ENCODE measurements at places on chromosomes 5 and 9. TPM values are rescaled to one million over a fixed set of nuclear protein-coding genes. Genes with fewer than 3 reads are reported as not detected.

GRCh38 chr9:22158271-22158670 lies 149.2 kb upstream of the CDKN2B start:
- H3K27ac ChIP-seq = no peak overlapping the region
- H3K4me1 ChIP-seq = peaks cover 5% of the 10 kb centered on the region
- no peaks in the 10 kb centered on the region for H3K27me3 ChIP-seq
- DNase-seq = no peak
- H3K36me3 ChIP-seq = no peaks in the 10 kb centered on the region

The SERF1B gene
- total RNA-seq = 38.5 TPM

DNA sequence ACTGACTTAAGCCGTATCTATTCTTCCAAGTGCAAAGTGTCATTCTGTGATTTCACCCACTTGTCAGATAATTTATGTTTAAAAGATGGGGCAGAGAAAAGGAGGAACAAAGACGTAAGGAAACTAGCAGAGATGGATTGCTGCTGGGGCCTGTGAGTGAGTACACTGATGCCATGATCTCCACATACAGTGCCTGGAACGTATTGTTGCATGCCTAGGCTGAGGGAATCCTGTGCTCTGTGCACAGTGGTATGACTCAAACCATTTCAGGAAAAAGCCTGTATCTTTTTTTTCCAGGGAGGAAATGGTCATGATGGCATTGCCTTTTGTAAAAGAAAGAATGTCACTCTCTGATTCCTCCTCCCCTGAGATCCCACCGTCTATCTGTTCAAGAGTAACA lies 359.5 kb upstream of the ADAMTS16 start:
- H3K27ac ChIP-seq = no peak overlapping the region
- no peak overlapping the region for H3K4me3 ChIP-seq
- no peaks in the 10 kb centered on the region for H3K27me3 ChIP-seq
- no peaks in the 10 kb centered on the region for H3K4me1 ChIP-seq

The GZMA gene
- total RNA-seq = not detected

DNA sequence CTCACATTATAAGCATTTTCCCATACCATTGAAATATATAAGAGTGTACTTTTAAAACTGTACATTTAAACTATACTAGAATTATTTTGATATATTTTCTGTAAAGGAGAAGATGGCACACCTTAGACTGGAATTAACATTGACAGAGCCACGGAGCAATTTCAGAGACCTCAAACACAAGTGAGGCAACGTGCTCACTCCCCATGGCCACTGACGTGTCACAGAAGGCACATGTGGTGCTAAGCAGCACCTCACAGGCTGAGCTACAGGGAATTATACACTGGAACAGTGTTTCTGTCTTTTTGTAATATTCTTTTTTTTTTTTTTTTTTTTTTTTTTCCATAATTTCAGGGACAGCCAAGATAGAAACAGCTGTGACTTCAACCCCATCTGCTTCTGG lies 66.5 kb downstream of the NUP214 start:
- DNase-seq = no peak
- no peak overlapping the region for H3K27ac ChIP-seq
- no peaks in the 10 kb centered on the region for H3K27me3 ChIP-seq
- H3K36me3 ChIP-seq = peaks cover 3% of the 10 kb centered on the region
- no peak overlapping the region for H3K4me3 ChIP-seq

GRCh38 chr9:382383-382782 lies 167.7 kb downstream of the DOCK8 start:
- no peak overlapping the region for H3K27ac ChIP-seq
- H3K27me3 ChIP-seq = no peaks in the 10 kb centered on the region
- H3K4me3 ChIP-seq = no peak overlapping the region
- no peaks in the 10 kb centered on the region for H3K36me3 ChIP-seq
- H3K4me1 ChIP-seq = peaks cover 7% of the 10 kb centered on the region
- no peak for DNase-seq

DNA sequence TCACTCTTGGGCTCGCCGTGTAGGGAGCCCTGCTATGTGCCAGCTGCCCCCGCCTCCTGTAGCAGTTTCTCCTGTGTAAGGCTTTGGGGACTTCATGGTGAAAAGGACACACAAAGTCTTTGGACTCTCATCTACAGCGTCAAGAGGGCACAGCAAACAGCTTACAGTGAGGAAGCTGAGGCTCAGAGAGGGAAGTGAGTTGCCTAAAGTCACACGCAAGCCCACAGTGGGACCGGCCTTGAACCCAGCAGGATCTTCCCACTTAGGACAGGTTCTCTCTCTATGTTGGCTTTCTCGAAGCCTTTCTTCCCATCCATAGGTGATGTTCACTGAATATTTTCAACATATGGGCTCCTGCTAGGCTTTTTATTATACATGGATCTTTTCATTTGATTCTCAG lies 9.8 kb upstream of the PRRX2 start:
- no peak overlapping the region for H3K4me3 ChIP-seq
- no peaks in the 10 kb centered on the region for H3K4me1 ChIP-seq
- DNase-seq = no peak
- no peak overlapping the region for H3K27ac ChIP-seq

DNA sequence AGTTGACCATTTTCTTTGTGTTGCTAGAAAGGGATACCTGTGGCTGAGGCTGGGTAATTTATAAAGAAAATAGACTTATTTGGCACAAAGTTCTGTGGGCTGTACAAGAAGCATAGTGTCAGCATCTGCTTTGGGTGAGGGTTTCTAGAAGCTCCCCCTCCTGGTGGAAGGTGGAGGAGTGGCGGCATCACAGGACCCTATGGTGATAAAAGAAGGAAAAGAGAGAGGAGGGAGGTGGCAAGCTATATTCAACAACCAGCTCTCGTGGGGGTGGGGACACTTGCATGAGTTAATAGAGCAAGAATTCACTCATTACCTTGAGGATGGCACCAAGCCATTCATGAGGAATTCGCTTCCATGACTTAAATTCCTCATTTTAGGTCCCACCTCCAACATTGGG lies 2041.4 kb upstream of the CDH9 start:
- peak; percentile 36 for DNase-seq
- H3K4me1 ChIP-seq = no peaks in the 10 kb centered on the region
- no peaks in the 10 kb centered on the region for H3K27me3 ChIP-seq

The INSL4 gene
- total RNA-seq = not detected

DNA sequence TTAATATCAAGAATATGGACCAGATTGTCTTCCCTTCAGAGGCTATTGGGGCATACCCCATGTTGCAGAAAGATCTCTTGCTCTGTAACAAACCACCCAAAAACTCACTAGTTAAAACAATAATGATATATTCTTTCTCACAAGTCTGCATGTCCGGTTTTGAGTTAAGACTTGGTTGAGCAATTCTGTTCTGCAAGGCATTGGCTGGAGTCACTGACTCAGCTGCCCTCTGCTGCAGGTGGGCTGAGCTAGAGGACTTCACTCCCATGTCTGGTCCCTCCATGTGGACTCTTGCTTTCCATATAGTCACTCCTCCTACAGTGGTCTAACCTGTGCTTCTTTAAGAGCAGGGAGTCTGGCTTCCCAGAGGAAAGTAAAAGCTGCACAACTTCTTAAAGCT lies 73.4 kb downstream of the ESM1 start:
- H3K36me3 ChIP-seq = no peaks in the 10 kb centered on the region
- no peaks in the 10 kb centered on the region for H3K27me3 ChIP-seq
- H3K4me1 ChIP-seq = no peaks in the 10 kb centered on the region
- H3K4me3 ChIP-seq = no peak overlapping the region
- no peak overlapping the region for H3K27ac ChIP-seq

The FOXI1 gene
- 0.14 TPM for total RNA-seq

- no peak overlapping the region for H3K27ac ChIP-seq
- DNase-seq = no peak
- H3K27me3 ChIP-seq = no peaks in the 10 kb centered on the region
- H3K4me1 ChIP-seq = no peaks in the 10 kb centered on the region
- H3K36me3 ChIP-seq = peaks cover 2% of the 10 kb centered on the region
Measured at GRCh38 chr5:126818736-126819135, 41.8 kb downstream of the LMNB1 start.

DNA sequence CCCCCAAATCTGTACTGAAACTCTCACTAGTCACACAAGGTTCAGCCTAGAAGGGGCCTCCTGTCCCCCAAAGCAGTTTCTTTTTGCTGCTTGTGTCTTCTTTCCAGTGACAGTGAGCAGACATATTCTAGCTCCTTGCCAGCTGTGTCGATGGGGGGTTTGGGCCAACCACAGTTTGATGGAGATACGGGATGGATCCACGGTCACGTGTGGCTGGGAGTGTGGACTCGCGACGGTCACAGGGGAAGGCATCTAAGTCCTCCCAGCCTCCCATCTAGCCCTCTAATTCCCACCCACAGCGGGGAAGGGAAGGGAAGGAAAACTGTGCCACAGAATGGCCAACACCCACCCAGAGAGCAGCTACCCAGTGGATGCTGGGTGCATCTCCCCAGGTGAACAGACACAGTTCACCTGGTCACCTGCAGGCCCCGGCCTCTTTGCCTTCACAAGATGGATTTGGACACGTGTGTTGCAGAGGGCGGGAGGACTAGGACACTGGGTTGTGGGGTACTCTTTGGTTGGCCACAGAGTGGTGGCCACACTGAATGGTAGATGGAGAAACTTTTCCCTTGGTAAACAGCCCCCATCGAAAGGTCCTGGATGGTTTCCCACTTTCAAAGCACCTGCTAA lies 54.4 kb downstream of the CRB2 start:
- H3K4me3 ChIP-seq = no peak overlapping the region
- H3K27ac ChIP-seq = no peak overlapping the region
- DNase-seq = no peak
- no peaks in the 10 kb centered on the region for H3K27me3 ChIP-seq
- H3K36me3 ChIP-seq = no peaks in the 10 kb centered on the region

DNA sequence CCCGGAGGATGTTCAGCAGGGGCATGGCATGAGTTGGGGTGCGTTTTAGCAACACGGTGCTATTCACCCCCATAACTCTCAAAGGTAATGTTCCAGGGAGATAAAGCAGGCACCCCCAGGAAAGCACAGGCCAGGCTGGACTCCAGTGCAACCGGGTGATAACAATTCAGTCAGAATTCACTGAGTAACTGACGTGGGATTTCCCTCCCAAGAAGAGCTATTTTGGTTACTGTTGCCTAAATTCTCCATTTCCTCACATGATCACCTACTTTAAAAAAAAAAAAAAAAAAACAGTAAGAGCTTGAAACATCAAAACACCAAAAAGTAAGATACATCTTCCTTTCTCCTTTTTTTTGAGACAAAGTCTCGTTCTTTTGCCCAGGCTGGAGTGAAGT lies 137.6 kb upstream of the WWC1 start:
- no peak for DNase-seq
- H3K27me3 ChIP-seq = peaks cover 4% of the 10 kb centered on the region
- H3K4me1 ChIP-seq = no peaks in the 10 kb centered on the region
- H3K36me3 ChIP-seq = no peaks in the 10 kb centered on the region

GRCh38 chr5:73525606-73526203 lies 27.5 kb downstream of the BTF3 start:
- no peaks in the 10 kb centered on the region for H3K4me1 ChIP-seq
- H3K36me3 ChIP-seq = no peaks in the 10 kb centered on the region
- no peak for DNase-seq
- H3K4me3 ChIP-seq = no peak overlapping the region
- H3K27me3 ChIP-seq = no peaks in the 10 kb centered on the region
- H3K27ac ChIP-seq = no peak overlapping the region

DNA sequence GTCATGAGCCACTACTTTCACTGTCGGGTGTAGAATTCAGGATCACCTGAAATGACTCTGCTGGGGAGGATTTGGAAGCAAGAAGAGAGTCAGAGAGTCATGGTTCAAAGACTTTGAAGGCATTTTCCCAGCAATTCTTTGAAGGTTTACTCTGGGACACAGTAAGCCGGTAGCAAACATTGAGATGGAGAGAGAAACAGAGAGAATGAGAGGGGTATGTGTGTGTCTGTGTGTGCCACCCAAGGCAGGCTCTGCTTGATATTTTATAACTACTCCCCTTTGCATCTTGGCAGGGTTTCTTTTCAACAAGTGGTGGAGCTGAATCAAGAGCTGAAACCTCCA lies 89.8 kb downstream of the ANKRD55 start:
- H3K4me3 ChIP-seq = no peak overlapping the region
- peak overlapping the region; percentile 83 for H3K27ac ChIP-seq
- no peaks in the 10 kb centered on the region for H3K36me3 ChIP-seq
- peak; percentile 45 for DNase-seq
- peaks cover 61% of the 10 kb centered on the region for H3K4me1 ChIP-seq

The ADGRD2 gene
- not detected for total RNA-seq
